ENCODE measurements at places on chromosomes 2 and 18. TPM values are rescaled to one million over a fixed set of nuclear protein-coding genes. Genes with fewer than 3 reads are reported as not detected.

KATNAL2 gene
- polyA plus RNA-seq = 13.3 TPM

MTHFD2 gene
- 30.8 TPM for polyA plus RNA-seq

TUBB8B gene
- polyA plus RNA-seq = 1.3 TPM

DNA sequence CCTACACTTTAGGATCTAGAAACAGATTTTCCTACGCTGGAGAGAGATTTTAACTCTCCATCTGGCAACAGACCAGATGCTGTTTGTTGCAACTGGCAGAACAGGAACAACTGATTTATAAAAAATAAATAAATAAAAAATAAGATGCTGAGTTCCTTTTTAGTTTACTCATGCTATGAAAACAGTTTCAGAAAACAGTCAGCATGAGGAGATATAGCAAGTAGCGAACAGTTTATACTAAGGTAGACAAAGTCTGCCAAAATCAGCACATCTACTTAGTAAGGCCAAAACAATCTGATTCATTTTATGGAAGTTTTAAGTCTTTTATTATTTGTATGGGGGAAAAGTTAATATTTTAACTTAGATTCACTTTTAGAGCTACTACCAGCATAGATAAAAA lies 974.0 kb upstream of the CNTNAP5 start:
- DNase-seq = no peak

DNA sequence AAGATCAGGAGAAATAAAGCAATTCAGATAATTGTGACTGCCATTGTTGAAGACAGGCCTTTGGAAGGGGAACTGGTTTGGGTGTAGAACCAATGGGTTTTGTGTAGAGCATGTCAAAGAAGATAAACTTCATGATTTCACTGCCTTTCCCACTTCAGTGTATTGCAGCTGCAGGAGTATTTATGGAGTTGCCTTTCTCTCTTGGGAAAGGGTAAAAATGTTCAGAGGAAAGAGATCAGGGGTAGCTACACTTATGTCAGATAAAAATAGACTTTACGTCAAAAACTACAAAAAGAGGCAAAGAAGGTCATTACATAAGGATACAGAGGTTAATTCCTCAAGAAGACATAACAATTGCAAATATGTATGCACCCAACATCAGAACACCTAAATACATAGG lies 249.4 kb downstream of the PLCL1 start:
- DNase-seq = no peak

- no peak for DNase-seq
Measured at GRCh38 chr2:207316484-207316883, 150.7 kb upstream of the KLF7 start.

GRCh38 chr2:190023860-190024259 lies 38.7 kb downstream of the MSTN start:
- peak; percentile 27 for DNase-seq

- no peak for DNase-seq
Measured at GRCh38 chr2:223954401-223954800, 2.9 kb upstream of the MRPL44 start.

PPP1R7 gene
- 70.0 TPM for polyA plus RNA-seq

GRCh38 chr2:105765415-105766299 lies 20.9 kb downstream of the NCK2 start:
- DNase-seq = no peak

DNA sequence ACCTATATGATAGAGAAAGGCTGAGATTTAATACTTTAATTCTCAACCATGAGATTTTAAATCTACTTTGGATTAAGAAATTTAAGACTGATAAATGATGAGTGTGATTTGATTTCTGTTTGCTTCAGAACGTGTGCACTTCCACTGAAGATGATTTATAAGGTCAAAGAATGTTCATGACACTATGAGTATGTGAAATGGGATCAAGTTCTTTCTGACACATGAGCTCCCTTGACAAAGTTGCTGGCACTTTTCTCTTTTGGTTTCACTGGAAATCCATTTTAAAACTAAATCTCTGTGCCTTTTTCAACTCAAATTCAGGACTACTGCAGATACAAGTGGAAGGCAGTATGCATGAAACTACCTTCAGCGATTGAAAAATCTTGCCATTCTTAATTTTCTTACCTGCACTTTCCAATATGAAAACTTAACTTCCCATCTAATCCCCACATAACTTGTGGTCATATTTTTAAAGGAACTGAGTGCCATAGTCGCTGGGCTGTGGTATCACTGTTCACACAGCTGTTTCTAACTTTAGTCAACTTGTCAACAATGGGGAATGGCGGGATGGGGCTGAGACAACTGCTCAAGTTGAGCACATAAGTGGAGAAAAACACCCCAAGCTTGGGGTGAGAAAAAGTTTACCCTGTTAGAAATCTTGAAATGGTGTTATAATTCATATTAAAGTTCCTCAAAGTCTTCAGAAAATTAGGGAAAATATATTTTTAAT lies 51.8 kb upstream of the TTN start:
- no peak for DNase-seq

DNA sequence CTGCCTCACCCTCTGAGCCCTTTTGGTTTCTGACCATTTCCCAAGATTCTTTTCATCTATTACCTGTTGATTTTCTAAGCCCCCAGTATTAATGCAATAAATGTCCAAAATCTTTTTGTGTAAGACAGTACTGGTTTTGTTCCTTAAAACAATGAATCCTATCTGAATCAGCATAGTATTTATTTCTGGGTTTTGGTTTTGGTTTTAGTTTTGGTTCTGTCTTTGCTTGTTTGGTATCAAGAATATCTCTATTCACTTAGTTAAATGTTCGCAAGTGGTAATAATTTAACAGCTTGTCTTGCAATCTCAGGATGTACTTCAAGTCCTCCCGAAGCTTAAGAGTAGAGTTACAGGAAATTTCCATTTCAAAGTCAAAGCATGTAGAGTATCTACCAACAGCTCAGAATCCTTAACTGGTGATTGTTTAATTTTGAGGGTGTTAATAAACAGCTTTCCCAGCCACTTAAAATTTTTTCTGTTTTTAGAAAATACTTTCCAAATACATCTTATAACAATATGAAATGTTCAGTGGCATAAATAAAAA lies 67.7 kb upstream of the NEDD4L start:
- DNase-seq = no peak

DNA sequence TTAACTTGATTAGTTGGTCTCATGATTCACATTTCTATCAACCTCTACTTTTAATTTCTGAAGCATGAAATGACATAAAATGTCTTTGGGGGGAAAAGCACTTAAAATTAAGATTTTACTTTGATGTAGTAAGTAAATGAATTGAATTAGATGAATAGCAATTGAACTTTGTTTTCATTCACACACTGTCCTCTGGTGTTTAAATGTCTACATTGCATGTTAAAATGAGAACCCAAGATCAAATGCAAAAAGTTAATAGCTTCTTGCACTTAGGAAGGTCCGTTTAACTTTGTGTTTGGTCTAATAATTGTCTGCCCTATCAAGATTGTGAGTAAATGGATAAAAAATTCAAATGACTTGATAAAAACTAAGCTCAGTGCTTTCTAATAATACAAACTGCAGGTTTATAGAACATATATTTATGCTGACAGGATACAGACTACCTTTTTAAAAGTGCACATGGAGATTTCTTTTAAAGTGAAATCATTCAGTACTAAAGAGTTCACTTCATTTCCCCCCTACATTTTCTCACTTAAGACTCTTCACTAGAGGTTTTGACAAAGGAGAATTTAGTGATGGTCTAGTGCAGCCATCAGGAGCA lies 156.2 kb upstream of the NABP1 start:
- DNase-seq = peak; percentile 34

GCG gene
- not detected for polyA plus RNA-seq

GRCh38 chr2:71906357-71906973 lies 241.2 kb downstream of the CYP26B1 start:
- no peak for DNase-seq

KCNK3 gene
- polyA plus RNA-seq = 1.4 TPM

- DNase-seq = no peak
Measured at GRCh38 chr18:432791-433190, 67.7 kb downstream of the COLEC12 start.

BCL11A gene
- polyA plus RNA-seq = 15.1 TPM

DNA sequence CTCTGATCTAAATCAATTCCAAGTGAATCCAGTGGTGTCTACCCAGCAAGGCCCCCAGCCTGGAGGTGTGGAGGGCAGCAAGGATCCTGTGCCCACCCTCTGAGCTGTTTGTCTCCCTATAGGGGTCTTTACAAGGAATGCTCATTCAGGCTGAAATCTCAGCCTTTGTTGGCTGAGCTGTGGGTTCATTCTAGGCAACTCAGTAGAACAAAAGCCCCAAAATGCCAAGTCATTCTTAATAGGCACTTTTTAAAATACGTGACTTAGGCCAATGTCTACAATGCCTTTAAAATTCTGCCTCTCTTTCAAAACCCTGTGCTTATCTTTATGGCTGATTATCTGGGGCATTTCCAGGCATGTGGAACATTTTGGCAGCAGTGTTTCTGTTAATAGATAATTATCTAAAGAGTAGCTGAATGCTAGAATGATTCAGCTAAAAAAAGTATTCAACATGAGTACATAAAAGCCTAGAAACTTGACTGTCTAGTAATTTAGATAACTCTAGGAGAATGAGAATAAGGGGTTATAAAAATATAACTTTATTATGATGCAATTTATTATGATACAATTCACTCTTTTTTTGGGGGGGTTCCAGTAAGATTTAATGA lies 7.4 kb downstream of the UGT1A6 start:
- peak; percentile 15 for DNase-seq

DNA sequence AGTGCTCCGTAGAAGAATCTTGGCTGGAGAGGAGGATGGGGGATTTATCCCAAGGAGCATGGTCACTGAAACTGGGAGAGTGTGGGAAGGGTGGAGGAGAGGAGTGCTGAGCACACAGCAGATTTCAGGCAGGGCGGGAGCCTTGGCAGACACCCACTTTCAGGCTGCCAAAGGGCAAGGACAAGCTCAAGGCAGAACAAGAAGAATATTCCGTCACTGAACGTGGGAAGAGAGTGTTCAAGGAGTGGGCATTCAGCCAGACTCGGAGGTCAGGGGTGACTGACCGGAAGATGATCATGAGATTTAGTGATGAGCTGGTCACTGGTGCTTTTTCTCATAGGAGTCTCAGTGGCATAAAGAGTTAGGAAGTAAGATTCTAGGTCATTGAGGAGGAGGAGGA lies 136.2 kb upstream of the RASGRP3 start:
- DNase-seq = no peak

- no peak for DNase-seq
Measured at GRCh38 chr2:127401757-127402695, 14.3 kb upstream of the MAP3K2 start.

HRH4 gene
- polyA plus RNA-seq = 0.13 TPM

DNER gene
- 58.5 TPM for polyA plus RNA-seq

PRKAG3 gene
- 0.06 TPM for polyA plus RNA-seq

DNA sequence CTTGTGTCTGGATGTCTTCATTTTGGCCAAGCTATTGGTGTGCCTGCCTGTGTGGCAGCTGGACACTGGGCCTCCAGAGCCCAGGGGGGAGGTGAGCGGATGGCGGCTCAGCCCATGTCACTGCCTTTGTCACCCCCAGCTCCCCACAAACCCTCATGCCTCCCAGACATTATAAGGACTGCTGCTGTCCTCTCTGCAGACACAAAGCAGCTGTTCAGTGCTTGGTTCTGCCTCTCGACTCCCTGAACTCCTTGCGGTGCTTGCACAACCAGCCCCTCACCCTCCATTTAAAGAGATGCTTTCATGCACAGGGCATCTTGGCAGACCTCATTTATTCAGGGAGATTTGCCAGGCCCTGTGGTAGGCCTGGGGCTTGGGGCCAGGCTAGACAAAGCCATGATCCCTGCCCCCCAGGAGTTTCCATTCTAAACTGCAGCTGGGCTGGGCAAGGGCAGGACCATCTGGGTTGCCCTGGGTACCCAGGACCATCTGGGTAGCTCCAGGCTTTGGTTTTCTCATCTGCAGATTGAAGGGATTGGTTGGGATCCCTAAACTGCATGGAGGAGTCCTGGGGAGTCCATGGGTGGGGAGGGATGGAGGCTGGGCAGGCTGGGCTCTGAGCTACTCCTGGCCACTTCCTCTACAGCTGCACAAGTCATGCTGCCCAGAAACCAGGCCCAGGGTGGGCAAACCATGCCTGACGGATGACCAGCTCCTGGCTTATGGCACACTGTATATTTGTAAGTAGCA lies 168.5 kb downstream of the CELF4 start:
- DNase-seq = no peak

GRB14 gene
- 60.4 TPM for polyA plus RNA-seq

GRCh38 chr2:161961061-161961460 lies 113.0 kb downstream of the DPP4 start:
- DNase-seq = no peak

GRCh38 chr2:237920673-237921072 lies 46.1 kb upstream of the UBE2F start:
- DNase-seq = no peak
